CD4-positive, alpha-beta T cell treated with Interferon alpha-2 for 1 hour (primary cell): ENCODE measurements at places on chromosomes 11 and 22.

DNA sequence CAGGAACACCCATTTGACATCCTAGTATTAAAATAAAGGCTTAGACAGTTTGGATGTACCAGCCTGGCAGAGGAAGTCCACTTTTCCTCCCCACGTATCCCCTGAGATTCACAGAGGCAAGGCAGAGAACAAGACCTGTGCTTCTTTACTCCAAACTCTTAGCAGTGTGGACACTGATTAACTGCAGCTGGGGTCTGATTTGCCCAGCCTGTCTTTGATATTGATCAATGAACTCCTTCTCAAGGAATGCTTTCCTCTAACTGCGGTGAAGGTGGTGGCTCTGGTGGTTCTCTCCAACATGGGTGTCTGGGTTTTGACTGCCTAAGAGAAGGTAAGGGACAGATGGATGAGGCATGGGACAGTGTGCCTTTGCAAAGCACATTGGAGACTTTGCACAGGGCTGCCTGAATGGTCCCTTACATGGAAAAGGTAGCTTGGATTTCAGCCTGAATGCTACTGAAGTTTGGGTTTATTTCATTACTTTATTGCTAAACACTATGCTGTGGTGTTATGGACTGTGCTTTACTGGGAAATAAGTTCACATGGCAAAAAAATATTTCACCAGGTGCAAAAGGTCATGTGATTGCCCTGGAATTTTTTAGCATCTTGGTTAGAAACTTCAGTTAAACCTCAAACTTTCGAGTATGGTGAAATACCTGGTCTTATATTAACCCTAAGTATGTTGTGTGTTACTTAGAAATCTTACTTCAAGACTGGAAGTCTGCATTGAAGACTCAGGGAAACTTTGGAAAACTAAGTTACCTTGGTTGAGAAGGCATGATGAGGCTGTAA lies 1.8 kb downstream of the GAS2 start:
- no peak for DNase-seq

- DNase-seq = no peak
These were observed 58.4 kb downstream of the TRAF6 start for GRCh38 chr11:36451681-36452080.

GRCh38 chr22:24937114-24937513 lies 9.4 kb downstream of the LHFPL7 start:
- DNase-seq = no peak

DNA sequence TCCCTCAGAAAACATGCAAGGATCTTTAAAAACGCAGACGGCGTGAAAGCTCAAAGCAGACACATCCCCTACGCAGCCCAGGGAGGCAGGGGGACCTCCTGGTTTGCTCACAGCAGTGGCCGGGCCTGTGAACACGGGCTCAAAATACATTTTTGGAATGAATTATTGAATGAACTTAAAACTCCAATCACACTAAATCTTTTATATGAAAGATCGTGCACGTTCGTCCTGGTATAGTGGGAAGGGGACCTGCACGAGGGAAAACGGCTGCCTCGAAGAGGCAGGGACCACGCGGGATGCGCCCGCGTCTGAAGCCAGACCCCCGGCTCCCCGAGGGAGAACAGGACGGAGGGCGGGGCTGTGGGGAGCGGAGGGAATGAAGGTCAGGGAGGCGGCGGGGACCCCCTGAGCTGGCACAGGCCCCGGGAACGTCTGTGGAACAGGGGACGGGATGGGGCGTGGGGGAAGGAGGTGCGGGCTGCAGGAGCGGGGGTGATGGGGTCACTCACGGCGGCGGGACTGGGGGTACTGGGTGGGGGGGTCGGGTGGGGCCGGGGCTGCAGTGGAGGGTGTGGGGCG lies 1.3 kb upstream of the PANX2 start:
- DNase-seq = no peak

GRCh38 chr22:17233348-17234043 lies 14.3 kb upstream of the ADA2 start:
- DNase-seq = no peak

GRCh38 chr11:26493616-26494015 lies 78.4 kb downstream of the MUC15 start:
- no peak for DNase-seq
